Foreskin fibroblast (primary cell): ENCODE measurements at places on chromosomes 5 and 9.

GRCh38 chr5:58818465-58818864, 235.6 kb downstream of the RAB3C start:
- no peak for DNase-seq

DNA sequence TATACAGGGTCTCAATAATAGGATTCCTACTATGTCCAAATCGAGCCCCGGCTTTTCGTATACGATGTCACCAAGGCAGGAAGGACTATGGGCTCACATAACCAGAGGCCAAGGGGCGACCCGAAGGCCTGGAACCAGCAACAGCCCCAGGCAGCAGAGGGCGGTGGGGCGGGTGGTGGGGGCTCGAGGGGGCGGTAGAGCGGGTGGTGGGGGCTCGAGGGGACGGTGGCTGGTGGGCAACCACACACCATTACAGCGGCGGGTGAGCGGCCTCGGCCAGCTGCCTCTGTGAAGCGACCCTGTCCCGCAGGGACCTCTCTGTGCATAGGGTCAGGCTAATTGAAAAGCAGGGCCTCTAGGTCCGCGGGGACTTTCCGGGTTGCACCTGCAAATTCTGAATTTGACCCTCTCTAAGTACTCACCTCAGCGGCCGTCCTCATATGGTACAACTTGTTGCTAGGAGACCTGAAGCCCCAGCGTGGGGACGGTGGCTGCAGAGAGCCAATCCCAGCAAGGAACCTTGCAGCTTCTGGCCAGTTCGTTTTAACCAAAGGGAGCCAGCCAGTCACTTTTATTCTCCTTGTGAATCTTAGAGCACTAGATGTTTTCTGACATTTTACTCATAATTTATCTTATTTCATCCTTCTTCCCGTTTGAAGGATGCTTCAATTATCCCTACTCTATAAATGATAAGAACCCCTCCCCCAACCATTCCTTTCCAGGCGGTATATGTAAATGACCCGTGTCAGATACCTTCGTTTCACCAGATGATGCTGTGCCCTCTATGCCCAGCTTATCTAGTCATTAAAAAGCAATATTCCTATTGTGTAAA, at the start of gene NME5:
TSS of gene NME5 (minus strand) at position 480 of the 832 bp plus-strand sequence. CDS start 648 bp downstream, outside the sequence.
- DNase-seq: peak; percentile 23

DNA sequence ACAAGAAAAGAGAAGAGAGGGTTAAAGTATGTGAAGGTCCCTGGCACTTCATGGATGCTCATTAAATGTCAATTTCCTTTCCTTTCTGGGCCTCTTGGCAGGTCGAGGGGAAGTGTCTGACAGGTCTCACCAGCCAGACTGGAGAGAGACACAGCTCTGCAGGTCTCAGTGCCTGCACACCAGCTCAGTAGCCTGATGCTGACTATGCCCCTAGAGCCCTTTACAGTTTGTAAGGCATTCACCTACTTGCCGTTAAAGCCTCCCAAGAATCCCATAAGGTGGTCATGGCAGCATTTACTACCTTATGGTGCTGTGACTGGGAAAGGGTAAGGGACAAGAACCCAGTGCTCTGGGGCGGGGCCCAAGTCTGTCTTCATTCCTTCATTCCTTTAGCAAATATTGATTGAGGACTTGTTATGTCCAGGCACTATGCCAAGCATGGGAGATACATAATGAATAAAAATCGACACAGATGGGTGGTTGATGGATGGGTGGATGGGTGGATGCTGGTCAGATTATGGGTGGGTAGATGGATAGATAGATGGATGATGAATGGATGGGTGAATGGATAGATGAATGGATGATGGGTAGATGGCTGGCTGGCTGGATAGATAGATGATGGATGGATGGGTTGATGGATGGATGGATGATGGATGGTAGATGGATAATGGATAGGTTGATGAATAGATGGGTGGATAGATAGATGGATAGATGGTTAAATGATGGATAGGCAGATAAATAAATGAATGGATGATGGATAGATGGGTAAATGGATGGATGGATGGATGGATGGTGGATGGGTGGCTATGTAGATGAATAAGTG, 21.3 kb upstream of the KIF12 start:
- DNase-seq: no peak

DNA sequence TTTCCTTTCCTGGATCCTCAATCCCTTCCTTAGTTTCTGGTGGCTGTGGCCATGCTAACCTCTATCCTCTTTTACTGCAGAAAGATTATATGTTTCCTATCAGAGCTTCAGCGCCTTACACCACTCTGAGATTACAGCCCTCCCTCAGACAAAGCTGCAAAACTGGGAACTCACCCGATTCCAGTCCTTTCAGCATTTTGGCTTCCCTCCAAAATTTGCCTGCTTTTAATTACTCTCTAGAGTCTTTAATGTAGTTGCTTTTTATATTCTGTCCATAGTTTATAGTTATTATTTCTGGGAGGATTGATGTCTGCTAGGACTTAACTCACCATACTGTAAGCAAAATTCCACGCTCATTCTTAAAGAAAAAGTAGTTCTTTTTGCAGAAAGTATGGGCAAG, 110.2 kb downstream of the NSG2 start:
- no peak for DNase-seq

DNA sequence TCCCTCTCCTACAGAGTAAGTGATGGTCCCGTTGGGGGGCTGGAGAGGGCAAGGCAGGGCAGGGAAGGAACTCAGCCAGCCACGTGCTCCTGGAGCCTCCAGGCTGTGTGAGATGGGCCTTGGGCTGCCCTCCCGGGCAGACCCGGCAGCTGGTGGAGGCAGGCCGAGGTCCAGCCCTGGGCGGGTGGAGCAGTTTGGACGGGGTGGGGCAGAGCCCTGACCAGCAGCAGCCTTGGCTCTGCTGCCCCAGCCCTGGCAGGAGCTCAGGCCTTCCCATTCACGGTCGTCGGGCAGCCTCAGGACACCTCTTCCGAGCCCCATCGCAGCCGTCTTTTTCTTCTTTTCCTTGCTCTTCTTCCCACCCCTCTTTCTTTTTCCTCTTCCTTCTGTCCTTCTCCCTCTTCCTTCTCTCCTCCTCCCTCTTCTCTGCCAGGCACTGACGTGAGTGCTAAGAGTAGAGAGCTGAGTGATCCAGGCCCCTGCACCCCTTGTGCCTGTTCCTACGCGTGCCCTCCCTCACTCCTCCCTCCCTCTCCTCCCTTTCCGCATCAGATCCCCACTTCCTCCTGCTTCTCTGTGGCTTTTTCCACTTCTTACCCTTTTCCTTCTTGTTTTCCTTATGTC, 42.8 kb downstream of the AMBP start:
- DNase-seq: no peak

DNA sequence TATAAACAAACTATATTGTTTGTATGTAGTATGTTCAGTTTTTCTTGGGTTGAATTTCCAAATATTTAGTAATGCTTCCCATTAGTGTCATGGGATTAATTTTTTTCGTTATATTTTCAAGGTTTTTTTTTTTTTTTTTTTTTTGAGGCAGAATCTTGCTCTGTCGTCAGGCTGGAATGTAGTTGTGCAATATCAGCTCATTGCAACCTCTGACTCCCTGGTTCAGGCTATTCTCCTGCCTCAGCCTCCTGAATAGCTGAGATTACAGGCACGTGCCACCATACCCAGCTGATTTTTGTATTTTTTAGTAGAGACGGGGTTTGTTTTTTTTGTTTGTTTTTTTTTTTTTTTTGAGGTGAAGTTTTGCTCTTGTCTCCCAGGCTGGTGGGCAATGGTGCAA, 10.6 kb downstream of the DDX46 start:
- peak; percentile 50 for DNase-seq

DNA sequence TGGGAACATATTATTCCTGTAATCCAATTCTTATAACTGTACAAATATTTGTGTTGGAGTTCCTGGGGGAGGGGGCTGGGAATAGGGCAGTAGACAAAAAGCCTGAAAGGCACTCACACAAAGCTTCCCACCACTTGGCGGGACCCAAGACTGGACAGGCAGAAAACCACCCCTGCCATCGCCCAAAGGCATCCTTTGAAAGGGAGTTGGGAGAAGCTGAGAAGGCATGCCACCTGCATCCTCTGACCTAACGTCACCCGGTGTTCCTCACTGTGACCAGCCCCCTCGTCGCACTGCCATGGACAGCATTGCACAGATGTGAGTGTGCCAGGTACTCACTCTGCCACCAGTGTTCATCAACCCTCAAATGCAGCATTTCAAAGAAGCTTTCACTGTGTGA, 80.6 kb upstream of the SMIM23 start:
- DNase-seq: no peak

DNA sequence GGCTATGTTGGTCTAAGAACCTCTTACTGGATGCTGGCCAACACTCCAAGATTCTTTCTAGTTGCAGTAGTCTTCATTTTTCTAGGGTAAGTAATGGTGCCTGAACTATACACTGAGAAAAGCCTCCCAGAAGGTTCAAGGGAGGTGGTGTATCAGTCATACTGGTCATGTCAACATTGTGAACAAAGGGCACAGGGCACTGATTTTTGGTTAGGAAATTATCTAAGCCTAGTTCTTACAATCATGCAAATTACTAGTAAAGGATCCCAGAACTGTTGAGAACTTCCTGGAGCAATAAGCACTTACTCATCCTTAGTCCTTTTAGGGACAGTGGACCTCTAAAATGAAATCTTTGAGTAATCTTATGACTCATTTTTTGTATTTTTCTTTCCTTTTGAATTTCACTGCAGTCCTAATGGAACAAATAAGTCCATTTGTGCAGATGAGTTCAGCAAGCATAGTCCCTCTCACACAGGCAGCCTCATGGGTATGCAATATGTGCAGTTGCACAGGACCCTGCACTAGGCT, 21.1 kb upstream of the CDC42SE2 start:
- peak; percentile 95 for DNase-seq

DNA sequence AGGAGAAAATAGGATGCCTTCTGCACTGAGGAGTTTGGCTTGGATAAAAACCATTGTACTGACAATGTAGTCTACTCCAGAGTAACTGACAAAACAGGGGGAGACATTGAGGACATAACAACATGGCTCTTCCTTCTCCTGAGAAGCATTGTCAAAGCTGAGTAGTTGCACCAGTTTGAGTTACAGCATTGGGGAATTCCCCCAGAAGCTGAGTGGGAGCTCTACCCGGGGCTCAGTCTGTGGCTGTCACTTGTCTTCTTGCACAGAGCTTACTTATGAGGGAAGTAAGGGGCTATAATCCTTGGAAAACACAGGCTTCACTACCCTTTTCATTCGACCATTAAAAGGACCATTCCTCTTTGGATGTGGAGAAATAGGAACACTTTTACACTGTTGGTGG, 21.2 kb downstream of the HSPB3 start:
- no peak for DNase-seq

DNA sequence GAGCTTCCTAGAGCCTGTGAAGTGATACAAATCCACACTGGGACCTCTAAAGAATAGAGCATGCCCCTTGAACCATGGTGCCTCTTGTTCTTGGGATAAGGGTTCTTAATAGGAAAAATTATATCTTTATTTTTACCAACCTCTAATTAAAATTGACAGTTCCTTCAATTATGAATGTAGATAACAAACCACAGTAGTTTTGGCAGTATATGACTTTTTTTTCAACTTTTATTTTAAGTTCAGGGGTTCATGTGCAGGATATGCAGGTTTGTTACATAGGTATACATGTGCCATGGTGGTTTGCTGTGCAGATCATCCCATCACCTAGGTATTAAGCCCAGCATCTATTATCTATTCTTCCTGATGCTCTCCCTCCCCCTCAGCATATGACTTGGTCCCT, 974 bp downstream of the HEMGN start:
- DNase-seq: no peak

GRCh38 chr9:92603100-92603499, 66.8 kb downstream of the IPPK start:
- no peak for DNase-seq

DNA sequence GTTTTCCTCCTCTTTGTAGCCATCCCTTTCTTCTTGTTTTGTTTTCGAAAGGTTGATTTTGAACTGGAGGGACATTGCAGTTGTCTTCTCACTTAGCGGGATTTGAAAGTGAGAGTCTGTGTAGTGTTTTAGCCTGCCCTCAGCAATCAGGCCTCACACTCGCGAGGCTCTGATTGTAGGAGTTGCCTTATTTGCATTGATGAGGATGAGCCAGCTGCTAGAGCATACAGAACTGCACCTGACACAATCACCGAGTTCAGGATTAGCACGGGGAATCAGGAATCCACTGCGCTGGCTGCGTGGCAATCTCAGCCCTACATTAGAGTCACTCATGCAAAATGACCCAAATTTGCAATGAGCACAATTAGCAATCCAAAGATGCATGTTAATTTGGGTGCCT, 122.5 kb upstream of the TMEM161B start:
- no peak for DNase-seq

DNA sequence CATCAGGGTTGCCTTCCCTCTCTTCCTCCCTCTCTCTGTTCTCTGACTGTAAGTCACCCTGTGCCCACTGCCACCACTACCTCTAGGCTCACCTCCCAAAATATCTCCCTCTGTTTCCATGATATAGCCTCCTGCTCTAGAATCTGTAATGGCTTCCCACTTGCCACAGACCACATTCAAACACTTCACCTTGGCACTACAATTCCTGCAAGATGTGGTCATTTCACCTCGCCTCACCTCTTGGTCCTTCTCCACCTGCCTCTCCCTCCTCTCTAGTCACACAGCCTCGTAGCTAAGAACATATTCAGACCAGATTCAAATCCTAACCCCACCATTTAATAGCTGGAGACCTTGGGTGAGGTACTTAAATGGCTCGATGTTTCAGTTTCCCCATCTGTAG, 56.9 kb downstream of the SERINC5 start:
- DNase-seq: no peak

- DNase-seq: no peak
Observed at GRCh38 chr9:112087506-112087905, 87.6 kb downstream of the SUSD1 start.

DNA sequence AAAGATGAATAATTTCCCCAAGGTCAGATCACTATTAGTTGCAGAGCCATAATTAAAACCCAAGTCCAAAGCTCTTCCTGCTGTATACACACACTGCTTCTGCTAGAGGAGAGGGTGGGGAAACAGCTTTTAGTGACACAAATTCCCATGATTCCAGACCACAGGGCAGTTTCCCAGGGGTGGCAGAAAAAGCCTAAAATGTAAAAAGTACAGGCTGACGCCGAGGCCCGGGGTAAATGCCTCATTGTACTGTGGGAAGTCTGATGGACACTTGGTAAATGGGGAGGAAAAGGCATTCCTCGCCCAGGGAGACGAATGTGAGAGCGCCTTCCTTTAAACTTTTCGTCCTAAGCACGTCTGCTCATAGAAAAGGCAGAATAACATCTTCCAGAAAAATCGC, 65.7 kb downstream of the DENND1A start:
- DNase-seq: no peak

GRCh38 chr5:174221946-174222345, 176.4 kb downstream of the NSG2 start:
- DNase-seq: no peak

DNA sequence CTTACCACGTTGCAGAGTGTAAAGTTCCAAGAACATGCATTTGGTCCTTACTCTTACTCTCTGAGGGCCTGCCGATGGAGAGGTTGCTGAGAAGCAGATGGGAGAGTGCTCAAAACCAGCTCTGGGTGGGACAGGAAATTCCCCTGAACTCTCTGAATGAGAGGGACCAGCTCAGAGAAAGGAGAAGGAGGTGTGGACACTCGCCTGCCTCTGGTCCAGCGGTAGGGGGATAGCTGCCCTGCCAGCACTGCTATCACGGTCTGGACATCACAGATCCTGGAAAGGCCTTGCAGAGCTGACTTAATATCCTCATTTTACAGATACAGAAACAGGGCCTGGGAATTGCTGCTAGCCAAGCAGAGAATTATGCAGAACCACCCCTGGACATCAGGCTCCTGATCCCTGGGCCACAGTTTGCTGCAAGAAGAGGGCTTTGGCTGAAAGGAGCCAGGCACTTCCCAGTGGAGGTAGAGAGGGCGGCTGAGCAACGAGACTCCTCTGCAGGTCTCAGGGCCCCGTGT, 4.9 kb downstream of the TRAF1 start:
- DNase-seq: no peak

GRCh38 chr9:87786423-87786822, 60.5 kb downstream of the CTSL start:
- no peak for DNase-seq
